IPS DF 19.7 (cell line): ENCODE measurements at places on chromosomes 11 and 22.

DNA sequence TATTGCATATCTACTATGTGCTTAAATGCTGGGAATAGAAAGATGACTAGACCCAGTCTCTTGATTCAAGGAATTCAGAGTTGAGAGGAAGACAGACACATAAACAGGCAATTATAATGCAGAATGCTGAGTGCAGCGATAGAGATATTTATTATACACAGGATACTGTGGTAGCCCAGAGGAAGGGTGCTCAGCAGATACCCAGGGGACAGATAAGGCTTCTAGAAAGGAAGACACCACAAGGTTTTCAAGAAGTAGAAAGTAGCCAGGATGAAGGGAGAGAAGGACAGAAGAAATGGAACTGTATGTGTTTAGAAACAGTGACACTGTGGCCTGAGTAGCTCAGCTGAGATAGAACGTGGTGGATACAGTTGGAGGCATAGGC, 79.4 kb upstream of the NNMT start:
- DNase-seq, result no peak

DNA sequence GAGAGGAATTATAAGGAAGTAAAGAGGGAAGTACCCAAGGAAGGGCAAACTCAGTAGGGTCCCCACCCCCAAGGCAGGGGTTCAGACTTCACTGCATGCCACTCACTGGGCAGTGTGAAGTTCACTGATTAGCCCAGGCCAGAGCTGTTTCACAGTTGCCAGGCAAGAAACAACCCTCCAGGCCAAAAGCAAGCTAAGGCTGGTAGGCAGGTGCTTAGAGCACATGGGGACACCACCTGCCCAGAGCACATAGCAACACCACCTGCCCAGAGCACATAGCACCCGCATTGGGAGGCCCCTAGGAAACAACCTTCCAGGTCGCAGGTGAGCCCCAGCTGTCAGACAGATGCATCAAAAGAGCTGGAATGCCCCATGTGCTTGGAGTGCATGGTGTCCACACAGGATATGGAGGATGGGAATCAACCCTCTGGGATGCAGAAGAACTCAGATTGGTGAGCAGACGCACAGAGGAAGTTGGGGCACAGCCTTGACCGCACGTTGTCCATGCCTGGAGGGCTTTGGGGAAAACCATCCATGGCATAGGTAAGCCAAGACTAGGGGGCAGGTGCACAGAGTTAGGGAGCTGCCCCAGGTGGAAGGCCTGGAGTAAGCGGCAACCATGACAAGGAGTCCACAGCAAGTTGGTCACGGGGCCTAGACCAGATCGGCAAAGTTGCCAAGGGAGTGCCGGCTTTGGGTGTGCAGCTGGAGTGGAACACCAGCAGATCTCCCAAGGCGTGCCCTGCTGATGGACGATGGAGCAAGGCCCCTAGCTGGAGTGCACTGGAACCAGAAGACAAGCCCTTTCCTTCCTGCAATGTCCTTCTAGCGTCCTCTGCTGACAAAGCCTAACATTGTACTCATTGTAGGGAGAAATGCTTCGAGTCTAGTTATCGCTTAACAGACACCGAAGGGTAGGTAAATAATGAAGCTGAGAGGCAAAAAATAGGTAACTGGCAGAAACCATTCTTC, 7.8 kb upstream of the TMEM216 start:
- no peak for DNase-seq

- DNase-seq, result no peak
These were observed 696.5 kb upstream of the CHORDC1 start for GRCh38 chr11:90919332-90919731.

GRCh38 chr11:64918017-64918416, 1.0 kb upstream of the ATG2A start:
- DNase-seq, result no peak

GRCh38 chr22:18999008-18999407, 62.9 kb upstream of the PRODH start:
- peak; percentile 15 for DNase-seq
